SJCRH30 (cell line): ENCODE measurements at places on chromosomes 5 and 9. TPM values are rescaled to one million over a fixed set of nuclear protein-coding genes. Genes with fewer than 3 reads are reported as not detected.

DNA sequence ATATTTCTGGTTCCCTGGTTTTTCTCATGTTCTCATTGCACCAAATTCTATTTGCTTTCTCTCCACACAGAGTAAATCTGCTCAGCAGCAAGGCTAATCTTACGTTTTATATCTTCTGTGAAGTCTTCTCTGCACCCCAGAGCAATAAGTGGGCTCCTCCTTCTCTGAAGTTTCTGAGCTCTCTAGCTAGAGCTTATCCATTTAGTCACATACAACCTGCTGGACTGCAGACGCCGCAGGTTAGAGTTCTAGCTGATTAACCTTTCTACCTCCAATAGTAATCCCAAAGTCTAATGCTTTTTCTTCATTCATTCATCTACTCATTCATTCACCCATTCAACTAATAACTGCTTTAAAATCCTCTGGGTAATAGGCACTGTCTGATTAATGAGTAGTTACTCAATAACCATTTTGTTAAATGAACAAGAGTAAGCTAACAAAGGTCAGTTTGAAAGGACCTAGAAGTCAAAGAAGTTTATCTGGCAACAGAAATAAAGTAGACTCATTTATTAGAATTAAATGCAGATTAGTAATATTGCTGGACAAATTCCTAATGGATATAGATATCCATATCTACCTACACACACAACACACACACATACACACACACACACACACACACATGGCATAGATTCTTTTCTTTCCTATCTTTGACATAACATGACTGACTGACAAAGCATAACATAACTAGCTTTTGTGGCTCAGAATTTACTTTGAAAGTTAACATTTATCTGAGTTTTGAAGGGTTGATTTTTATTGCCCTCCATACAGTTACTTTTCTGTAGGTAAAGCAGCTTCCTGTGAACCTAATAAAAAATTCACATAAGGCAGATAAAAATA, 984.6 kb upstream of the SEMA6A start:
- no peak for DNase-seq

The SYK gene
- total RNA-seq = not detected in 2 replicates

The ADAMTS2 gene
- total RNA-seq = not detected in 2 replicates

- DNase-seq = no peak
Observed at GRCh38 chr9:22454016-22454415, 7.4 kb downstream of the DMRTA1 start.

The MAST4 gene
- 2.2 and 3.3 TPM in 2 replicates for total RNA-seq

The ENTPD8 gene
- not detected in 2 replicates for total RNA-seq

DNA sequence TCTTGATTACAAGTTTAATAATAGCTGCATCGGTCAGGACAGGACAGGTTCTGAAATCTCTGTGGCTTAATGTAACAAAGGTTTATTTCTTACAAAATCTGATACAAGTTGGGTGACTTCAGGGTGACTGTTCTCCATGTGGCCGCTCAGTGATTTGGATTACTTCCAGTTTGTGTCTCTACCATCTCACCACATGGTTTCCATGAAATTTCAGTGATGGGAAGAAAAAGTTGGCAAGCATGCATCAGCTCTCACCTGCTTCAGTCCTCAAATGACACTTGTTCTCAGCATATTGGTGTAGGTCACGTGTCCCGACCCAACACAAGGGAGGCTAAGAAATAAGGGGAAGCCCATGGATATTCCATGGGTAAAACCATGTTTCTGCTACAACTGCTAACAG, 7.8 kb upstream of the TMEM268 start:
- DNase-seq = no peak

The THG1L gene
- total RNA-seq = 23.8 and 27.2 TPM in 2 replicates

DNA sequence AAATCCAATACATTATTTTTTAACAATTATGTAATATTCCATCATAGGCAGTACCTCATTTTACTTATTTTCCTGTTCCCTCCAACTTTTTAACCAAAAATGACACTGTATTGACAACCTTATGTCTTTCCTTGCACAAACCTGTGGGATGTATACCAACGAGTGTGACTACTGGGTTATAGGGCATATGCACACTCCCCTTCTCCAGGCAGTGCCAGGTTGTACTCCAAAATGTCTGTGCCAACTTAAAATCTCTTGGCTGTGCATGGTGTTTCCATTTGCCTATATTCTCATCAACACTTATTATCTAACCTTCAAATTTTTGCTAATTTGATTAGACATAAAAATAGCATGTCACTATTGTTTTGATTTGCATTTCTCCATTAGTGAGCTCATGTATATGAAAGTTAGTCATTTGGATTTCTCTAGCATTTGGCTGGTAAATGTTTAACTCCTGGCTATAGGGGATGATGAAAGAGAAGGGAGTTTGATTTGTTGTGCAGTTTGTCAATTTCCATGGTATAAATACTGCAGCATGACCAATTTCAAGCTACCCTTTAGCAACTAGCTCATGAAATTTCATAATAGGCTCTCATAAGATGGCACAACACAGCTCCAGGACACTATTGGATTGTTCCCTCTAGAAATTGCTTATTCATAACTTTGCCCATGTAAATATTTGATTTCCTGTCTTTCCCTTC, 129.9 kb downstream of the BAAT start:
- DNase-seq = no peak

DNA sequence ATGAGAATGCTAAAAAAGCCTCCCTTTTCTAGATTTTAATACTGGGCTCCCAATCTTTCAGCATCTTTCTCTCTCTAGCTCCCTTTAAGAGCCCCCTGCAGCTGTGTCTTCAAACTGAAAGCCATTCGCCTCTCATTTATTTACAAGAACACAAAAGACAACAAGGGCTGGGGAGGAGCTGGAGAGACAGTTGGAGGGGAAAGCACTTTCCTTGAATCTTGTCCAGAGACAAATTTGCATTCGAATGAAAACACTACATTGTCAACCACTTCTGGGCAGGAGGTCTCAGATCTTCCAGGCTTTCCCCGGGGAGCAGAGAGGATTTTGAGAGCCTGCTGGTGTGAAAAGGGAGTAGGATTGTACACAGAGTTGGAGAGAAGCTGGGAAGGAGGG, 518.3 kb downstream of the CTNND2 start:
- DNase-seq = no peak

DNA sequence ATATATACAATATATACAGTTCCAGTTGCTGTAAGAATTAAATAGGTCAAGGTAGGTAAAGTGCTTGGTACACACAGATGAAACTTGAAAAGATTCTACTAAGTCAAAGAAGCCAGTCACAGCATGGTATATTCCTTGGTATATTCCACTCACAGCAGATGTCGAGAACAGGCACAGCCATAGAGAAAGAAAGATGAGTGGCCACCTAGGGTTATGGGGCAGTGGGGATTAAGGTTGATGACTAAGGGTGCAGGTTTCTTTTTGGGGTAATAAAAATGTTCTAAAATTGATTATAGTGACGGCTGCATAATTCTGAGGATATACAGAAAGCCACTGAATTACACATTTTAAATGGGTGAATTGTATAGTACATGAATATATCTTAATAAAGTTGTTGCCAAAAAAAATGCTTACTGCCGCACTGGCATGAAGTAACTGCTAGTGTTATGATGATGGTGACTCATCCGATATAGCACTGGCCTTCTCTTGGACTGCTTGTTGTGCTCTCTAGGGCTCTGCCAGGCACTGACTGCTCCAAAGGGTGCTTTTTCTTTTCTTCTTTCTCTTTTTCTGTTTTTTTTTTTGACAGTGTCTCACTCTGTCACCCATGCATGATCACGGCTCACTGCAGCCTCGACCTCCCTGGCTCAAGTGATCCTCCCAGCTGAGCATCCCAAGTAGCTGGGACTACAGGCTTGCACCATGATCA, 23.5 kb downstream of the TBC1D2 start:
- DNase-seq = no peak

The FOXD4L4 gene
- total RNA-seq = 0.53 and 0.59 TPM in 2 replicates

GRCh38 chr5:97670447-97670846, 487.4 kb upstream of the RIOK2 start:
- DNase-seq = no peak

The PLAC8L1 gene
- total RNA-seq = 0.33 TPM in 1 of 2 replicates, not detected in the other

GRCh38 chr5:165565911-165566310, 2060.5 kb downstream of the MAT2B start:
- DNase-seq = no peak

- no peak for DNase-seq
Observed at GRCh38 chr9:96274939-96275338, 27.0 kb downstream of the HSD17B3 start.

DNA sequence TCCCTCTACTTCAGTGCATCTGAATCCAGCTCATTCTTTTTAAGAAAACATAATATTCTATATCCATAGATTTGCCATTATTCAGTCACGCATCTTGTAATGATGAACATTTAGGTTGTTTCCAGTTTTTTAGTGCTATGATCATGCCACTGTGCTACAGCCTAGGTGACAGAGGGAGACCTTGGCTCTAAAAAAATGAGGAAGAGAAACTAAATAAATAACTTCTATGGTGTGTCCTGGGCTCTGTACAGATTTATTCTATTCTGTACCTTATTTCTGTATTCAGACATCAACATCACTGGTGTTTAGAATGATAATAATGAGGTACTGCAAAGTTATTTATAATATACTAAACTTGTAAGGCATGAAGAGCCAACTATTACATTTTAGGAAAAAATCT, 45.9 kb downstream of the PDE8B start:
- no peak for DNase-seq

- no peak for DNase-seq
Observed at GRCh38 chr5:169706758-169707450, 69.8 kb downstream of the DOCK2 start.

The TOR4A gene
- total RNA-seq = 4.0 and 4.4 TPM in 2 replicates

DNA sequence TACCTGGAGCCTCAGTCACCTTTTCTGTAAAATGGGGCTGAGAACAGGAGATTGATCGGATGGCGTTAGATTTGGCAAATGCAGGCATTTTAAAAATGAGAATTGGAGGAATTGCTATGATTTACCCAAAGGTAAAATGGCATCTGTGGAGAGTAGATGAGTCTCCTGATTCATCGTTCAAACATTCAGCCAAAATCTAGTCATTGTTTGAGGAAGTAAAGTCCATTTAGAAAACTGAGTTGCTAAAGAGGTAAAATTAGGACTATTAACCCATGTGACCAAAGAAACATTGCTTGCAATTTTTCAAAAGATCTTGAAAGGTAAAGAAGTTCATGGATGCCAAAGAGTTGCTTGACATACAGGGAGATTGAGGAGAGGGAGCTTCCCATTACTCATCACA, 69.7 kb downstream of the ZNF462 start:
- no peak for DNase-seq

- no peak for DNase-seq
Observed at GRCh38 chr5:38582293-38582974, 26.0 kb upstream of the LIFR start.

The PLPP6 gene
- total RNA-seq = 1.3 and 1.4 TPM in 2 replicates

DNA sequence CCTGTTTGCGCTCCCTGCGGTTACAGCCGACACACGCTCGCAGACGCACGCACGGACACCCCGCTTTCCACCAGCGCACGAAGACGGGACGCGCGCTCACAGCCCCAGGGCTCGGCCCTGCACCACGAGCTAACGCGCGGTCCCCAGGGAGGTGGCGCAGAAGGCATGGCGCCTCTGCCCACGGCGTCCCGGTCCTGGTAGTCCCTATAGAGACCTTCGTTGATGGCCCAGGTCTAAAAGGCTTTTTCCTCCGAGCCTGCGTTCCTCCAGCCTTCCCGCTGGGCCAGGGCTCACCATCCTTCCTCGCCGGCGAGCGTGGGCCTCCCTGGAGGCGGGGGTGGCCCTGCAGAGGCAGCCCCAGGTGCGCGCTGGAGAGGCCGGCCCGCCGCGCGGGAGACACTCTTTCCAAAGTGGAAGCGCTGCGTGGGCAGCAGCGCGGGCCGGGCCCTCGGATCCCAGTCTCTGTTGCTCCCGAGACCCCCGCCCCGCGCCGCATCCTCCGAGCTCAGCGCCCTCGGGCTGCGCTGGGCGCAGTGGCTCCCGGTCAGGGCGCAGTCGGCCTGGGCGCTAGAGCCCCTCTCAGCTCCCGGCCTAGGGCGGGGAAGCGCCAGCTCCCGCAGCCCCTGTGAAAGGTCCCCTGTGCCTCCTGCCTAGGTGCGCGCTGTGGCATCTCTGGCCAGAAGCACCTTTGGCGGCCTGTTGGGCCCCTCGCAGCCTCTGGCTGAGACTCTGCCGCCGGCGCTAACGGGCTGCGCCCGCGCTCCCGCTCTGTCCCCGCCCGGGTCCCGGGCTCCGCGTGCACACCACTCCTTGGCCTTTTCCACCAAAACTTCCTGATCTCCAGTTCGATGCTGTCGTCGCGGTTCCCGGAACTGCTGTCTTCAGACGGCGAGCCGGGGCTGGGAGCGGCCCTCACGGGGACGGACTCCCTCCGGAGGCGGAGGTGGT, 31.9 kb upstream of the FANCC start:
- DNase-seq = no peak

The IL11RA gene
- total RNA-seq = 3.2 TPM in 2 replicates

DNA sequence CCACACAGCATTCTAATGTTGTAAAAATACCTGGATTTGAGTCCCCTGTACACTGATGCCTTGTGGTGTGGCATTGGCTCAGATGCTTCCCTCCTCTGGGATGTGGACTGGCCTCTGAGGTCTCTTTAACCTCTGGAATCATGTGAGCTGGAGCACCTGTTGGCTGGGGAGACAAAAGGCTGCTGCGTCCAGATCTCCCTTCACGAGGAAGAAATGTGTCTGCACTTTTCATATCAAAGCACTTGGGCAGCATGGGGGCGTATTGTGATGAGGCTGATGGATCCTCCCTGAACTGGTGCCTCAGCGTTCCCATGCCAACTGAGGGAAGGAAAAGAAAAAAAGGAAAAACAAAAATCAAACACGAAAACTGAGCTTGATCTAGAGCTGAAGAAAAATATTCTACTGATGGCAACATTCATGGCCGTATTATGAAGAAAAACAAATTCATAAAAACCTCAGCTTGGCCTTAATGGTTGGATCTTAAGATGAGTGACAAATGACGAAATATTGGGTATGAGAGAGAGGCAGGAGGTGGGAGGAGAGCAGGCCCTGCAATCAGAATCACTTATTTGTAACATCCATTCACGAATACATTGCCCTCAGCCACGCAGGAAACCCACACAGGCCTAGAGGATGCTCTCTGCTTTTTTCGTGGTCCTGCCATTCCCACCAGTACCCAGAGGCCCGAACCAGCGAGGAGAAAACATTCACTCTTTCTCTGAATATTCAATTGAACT, 26.2 kb downstream of the GRIA1 start:
- no peak for DNase-seq

DNA sequence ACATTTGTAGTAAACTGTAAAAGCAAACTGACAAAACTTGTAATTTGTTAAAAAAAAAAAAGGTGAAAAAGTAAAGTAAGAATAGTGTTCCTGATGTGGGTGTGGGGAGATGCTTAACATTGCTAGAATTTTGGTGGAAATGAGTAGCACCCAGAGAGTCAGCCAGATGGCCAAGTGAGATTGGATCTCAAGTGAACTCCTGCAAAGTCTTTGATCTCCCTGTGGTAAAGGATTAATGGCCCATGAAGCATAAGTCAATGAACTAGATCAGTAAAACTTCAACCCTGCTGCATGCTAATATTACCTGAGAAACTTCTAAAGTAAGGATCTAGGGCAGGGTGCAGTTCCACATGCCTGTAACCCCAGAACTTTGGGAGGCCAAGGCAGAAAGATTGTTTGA, 19.0 kb upstream of the FAM169A start:
- DNase-seq = no peak
